ENCODE measurements at places on chromosomes 11 and 22.

DNA sequence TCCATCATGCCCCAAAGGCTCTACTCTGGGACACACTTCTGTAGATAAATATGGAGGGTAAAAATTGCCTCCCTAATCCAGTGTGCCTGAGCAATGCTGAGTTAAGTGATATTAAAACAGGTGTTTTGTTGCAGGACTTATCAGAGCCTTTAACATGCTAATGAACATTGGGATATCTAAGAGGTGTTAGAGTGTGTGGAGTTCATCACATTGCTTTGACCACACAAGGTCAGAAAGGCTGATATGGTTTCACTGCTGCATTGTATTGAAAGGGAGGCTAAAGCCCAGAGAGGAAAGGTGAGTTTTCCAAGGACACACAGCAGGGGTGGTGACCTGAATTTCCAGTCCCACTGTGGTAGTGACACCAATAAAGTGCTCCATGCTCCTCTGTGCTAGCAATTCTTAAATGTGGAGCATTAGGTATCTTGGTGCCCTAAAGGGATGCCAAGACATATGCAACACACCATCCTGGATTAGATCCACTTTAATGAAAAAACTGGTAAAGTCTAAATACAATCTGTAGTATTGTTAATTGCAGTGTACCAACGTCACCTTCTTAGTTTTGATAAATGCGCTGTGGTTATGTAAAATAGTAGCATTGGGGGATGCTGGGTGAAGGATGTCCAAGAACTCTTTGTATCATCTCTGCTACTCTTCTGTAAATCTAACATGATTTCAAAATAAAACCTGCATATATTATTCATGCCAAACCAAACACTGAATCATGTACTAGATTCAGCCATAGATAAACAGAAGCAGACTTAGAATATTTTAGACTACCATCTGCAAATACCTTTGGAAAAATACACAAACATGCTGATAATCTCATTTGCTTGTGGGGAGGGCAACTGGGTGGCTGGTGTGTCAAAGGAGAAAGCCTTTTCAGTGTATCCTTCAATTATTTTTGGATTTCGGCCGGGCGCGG, 45.8 kb downstream of the MIAT start:
- DNase-seq, result no peak

GRCh38 chr22:31238057-31238456, 26.0 kb downstream of the LIMK2 start:
- DNase-seq, result no peak

DNA sequence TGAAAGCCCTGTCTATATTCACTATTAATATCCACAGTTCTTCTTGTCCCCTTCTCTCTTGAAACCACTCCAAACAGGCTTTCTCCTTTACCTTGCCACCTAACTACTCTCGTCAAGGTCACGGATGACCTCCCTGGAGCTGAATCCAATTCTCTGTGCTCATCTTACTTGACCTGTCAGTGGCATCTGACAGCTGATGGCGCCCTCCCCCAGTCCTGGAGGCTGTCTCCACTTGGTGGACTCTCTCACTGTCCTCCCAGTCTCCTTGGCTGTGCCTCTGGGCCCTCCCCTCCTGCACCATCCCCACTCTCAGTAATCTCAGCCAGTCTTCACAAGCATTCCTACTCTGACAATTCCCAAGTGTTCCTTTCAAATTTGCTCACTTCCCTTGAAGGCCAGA, 8.7 kb downstream of the TNKS1BP1 start:
- DNase-seq, result no peak

DNA sequence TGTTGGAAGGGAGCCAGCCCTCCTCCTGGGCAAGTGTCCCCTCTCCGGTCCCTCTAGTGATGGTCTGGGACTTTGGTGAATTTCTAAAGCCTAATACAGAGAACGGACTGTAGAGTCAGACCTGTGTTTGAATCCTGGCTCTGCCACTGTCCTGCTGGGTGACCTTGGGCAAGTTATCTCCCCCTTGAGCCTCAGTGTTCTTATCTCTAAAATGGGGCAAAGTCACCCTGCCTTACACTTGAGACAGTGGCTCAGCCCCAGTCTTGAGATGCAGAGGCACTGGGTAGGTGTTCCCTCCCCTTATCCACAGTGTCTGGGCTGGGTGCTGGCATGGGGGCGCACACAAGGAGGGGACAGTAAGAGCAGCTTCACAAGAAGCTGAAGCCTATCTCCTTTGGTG, 20.9 kb downstream of the DGAT2 start:
- no peak for DNase-seq

GRCh38 chr11:87754685-87755084, 420.6 kb downstream of the RAB38 start:
- DNase-seq, result no peak

GRCh38 chr22:42974223-42974622, 40.7 kb downstream of the PACSIN2 start:
- no peak for DNase-seq

GRCh38 chr22:49152127-49152938, 675.3 kb downstream of the BRD1 start:
- DNase-seq, result no peak

- DNase-seq, result no peak
These were observed 200.3 kb downstream of the MYO18B start for GRCh38 chr22:25942115-25942855.

- no peak for DNase-seq
These were observed 7.3 kb upstream of the PES1 start for GRCh38 chr22:30598986-30599385.

DNA sequence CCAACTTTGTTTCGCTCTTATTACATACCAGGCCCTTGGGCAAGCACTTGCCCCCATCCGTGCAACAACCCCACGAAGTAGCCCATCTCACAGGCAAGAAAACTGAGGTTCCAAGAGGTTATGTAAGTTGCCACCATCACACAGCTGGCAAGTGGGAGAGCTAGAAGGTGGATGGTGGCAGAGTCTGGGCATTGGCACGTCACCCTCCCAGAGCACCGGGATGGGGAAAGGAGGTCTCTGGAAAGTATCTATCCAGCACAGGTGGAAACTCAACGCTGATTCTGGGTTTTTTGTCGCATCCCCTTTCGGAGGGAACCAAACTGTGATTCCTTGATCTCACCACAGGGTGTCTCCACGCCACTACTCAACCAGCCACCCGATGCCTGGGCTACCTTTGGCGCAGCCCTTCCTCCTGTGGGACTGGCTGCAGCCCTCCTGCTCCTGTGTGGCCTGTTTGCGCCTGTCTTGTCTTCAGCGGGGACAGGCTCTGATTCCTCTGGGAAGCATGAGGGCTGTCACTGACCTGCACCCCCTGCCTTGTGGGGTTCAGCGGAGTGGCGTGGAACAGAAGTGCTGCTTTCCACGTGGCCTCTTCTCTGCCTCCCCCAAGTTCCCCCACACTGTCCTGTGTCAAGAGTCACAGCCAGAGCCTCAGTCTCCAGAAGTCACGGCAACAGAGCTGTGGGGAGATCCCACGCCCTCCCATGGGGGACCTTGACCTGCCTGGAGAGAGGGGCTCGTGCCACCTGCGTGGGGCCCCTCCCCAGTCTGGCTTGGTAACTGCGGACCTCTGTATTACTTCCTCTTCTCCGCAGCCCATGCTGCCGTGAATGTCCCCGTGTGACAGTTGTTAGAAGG, 34.4 kb upstream of the TRIM29 start:
- no peak for DNase-seq

- DNase-seq, result no peak
These were observed 6.4 kb upstream of the JAM3 start for GRCh38 chr11:134062265-134063123.

- peak; percentile 76 for DNase-seq
These were observed 1.3 kb upstream of the BDNF start for GRCh38 chr11:27701355-27702105.

GRCh38 chr22:45627489-45628233, 44.0 kb upstream of the ATXN10 start:
- no peak for DNase-seq

DNA sequence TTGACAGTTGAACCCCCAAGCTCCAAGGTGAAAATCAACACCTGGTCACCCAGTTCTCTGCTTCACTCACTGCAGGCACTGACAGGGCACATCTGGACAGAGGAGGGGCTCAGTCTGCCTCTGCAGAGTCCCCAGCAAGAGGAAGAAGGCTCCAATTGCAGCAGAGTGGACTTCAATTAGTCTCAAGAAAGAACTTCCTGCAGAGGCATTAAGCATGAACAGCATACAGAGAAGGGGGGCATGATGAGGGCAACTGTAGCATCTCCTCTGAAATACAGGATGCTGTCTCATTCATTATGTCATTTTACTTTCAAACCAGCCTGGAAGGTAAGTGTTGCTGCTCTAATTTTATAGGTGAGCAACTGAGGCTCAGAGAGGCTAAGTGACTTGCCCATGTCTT, 11.1 kb downstream of the GDPD5 start:
- DNase-seq, result no peak

- DNase-seq, result no peak
These were observed 22.2 kb downstream of the RRAS2 start for GRCh38 chr11:14336507-14337503.

DNA sequence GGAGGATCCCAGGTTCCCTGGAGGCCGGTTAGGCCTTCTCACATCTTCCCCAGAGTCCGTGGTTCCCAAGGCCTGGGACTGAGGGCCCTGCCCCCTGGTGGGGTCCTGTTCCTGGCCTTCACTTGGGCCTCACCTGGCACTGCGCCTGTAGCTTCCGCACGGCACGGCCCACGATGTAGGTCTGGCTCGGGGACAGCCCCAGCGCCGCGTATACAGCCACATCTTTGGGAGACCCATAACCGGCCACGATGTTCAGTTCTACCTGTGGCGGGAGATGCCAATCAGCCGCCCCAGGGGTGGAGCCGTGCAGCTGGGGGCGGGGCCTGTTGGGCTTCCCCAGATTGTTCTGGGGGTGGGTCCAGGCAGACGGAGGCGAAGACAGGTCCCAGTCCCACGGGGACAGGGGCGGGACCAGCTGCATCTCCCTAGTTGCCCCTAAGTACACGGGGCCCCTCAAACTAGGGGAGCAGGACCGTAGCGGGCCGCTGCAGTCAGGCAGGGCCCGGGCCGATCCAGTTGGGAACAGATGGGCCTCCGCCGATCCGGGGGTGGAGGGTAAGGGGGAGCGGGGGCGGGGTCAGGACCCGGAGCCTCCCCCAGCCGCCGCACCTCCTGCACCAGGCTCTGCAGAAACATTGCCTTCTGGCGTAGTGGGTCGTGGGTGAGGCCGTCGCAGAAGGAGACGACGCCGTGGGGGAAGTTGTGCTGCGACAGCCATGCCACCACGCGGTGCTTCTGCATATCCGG, 10.1 kb downstream of the AIP start:
- DNase-seq, result no peak

DNA sequence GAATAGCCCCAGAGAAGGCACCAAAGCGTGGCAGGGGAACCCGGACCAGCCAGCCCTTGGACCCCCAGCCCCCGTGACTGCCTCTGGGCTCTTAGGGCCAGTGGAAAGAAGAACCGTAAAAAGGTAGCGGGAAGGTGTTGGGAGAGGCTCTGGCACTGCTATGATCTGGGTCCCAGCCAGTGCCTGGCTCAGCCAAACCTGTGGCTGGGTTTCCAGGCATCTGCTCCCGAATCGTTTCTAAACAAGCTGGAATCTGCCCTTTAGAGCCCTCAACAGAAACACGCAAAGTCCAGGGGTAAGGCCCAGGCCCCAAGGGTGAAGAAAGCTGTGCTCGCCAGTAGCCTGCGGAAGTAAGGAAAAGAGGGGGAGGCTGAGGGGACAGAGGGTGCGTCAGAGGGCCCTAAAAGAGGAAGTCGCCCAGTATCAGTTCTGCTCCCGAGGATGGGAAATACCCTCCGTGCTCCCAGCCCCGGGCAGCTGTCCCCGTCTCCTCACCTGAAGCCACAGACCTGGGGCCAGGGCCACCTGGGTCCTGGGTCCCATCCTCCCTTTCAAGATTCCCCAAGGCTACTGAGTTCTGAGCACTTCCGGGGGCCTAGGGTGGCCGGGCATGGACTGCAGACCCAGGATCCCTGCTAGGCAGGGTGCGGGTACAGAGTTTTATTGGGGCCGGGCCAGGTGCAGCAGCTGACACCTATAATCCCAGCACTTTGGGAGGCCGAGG, 24.7 kb downstream of the IL10RA start:
- DNase-seq, result no peak

DNA sequence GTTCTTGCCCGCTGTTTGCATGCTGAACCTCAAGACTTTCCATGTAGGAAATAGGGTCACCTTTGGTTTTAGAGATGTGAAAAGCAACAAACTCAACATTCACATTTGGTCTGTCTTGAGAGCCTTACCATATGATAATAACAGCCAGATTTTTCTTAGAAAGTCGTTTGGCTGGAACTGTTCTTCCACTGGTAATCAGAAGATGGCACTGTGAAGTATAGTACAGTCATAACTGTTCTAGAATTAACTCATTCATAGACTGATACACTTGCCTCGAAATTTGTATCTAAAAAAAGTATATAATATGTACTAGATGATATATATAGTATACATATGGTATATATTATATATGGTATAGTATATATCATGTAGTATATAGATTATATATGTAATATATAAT, 12.3 kb downstream of the LUZP2 start:
- no peak for DNase-seq

GRCh38 chr11:69010964-69011623, 2.0 kb downstream of the MRGPRF start:
- peak; percentile 11 for DNase-seq

DNA sequence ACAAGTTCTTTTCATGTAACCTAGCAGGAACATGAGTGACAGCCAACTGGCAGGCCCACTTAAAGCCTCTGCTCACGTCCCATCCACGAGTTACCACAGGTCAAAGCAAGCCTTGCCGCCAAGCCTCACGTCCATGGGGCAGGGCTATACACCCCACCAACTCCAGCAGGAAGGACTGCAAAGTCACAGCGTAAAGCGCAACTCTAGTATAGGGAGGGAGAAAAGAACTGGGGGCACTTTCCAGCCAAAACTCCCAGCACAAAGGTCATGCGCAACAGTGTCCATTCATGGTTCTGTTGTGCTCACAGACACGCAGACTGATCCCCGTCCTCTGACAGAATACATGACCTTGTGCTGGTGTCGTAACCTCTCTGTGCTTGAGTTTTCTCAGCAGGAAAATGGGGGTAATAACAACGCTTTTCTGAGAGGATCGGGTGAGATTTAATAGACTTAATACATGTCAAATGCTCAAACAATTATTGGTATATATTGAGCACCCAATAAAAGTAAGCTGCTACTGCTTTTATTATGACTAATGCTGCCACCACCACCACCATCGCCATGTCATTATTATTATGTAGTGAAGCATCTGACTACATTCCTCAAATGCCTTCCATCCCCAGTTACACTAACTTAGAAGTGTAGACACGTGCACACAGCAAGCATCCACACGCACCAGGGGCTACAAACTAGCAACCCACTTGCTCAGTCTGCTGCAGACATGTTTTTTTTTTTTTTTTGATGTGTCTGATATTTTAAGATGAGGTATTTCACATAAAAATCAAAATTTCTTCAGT, 104.4 kb upstream of the PARVA start:
- no peak for DNase-seq

- DNase-seq, result no peak
These were observed 86.7 kb downstream of the ALX4 start for GRCh38 chr11:44223238-44223637.

All from C1 segment of cervical spinal cord (tissue), 14 donors.